Stimulated activated CD8-positive, alpha-beta memory T cell treated with anti-CD3 and anti-CD28 coated beads, Interleukin-7, amount 100 ng/mL, for 24 hours (primary cell): ENCODE measurements at places on chromosomes 13 and 19.

DNA sequence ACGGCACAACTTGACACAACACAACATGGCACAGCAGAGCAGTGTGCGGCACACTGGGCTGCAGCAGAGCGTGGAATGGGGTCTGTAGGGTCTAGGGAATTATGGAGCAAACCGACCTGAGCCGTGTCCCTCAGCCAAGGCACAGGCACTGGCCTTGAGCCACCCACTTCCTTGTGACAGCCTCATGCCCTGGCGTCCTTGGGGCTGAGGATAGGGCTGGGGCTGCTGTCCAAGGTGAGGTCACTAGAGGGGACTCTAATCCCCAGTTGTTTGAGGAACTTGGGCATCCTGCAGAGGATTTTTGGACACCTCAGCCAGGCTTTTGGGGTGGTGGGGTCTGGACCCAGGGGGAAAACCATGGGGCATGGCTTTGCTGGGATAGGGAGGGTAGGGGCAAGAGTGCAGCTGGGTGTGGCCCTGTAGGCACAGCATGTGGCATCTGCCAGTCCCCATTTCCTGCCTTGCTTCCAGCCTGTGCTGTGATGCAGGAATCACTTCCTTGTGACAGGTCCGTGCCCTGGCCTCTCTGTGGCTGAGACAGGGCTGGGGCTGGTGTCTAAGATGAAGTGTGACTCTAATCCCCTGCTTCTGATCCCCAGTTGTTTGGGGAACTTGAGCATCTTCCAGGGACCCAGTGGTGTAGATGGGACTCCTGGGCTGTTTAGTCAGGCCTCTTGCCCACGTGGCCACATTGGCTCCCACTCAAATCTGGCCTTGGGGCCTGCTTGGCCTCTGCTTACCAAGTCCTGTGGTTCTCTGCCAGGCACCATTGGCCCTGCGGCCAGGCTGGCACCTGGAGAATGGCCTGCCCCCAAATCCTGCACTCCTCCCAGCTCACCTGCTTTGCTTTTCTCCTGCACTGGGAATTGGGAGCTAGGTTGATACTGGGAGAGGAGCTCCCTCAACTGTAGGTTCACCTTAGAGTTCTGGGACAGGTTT is 78.5 kb downstream of the SCGB2B2 start:
- DNase-seq: no peak

DNA sequence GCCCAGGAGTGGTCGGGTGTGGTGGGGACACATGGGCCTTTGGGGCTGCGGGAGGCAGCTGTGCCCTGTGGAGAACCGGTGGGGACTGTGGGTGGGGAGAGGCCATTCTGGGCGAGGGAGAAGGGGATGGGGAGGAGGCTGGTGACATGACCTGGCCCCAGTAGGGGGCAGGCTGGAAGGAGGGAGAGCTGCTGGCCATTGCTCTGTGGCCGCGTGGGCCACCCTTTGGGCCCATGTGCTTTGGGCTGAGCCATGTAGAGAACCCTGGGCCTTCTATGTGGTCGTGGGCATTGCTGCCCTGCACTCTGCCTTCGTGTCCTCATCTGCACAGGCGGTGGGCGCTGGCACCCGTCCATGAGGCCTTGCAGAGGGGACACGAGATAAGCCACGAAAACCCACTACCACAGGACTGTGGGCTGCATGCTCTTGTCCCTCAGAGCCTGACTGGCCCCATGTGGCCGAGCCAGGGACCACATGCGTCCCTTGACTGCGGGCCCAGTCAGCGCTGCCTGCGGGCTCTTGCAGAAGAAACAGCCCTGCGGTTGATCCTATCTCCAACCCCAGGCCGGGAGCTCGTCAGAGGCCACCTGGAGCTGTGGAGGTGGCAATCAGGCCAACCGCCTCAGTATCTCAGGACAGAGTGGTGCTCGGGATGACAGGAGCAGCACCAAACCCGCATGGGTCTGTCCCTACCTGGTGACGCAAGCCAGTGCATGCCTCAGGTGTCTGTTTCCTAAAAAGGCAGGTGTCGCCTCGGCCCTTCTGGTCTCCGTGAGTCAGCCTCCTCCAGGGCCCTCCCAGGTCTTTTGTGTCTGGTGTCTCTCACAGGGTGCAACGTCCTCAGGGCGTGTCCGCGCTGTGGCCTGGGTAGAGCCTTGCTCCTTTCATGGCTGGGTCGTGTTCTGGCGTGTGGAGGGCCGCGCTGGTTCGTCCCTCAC is 14.3 kb downstream of the FZR1 start:
- no peak for DNase-seq

GRCh38 chr13:91318886-91319285 is 28.6 kb upstream of the MIR17HG start:
- DNase-seq: no peak

GRCh38 chr19:49844138-49845095 is 6.5 kb upstream of the PTOV1 start:
- DNase-seq: no peak

DNA sequence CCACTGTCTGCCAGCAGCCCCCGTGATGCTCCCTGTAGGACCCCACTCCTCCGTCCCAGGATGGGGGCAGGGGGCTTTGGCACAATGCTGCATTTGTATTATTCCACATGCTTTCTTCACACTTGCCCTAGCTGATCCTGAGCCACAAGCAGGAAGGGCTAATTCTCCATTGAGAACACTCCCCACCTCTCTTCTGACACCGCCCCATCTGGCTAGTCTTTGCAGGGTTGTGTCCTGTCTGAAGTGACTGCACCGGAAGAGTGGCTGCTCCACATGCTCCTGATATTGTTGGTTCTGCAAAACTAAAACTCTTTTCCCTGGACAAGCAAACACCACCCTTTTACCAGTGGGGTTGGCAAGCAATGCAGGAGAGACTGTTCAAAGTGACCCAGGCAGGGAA is 18.0 kb downstream of the ZNF574 start:
- no peak for DNase-seq

GRCh38 chr13:79392882-79393563 is 13.0 kb downstream of the RBM26 start:
- no peak for DNase-seq

GRCh38 chr19:4719499-4719866 is 4.2 kb downstream of the DPP9 start:
- DNase-seq: no peak

DNA sequence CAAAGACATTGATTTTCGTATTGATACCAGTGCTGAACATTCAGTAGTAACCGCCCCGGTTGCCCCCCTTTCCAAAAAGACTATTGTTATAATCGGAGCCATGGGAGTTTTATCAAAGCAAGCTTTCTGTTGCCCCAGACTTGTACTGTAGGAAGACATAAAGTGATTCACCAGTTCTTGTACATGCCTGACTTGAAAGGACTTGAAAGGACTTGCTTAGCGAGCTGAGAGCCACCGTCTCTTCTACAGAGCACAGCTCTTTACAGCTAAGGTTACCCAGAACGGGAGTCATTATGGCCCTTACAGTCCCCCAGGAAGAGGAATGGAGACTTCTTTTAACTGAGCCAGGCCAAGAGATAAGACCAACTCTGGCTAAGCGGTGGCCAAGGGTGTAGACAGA is 5.1 kb downstream of the ZNF816 start:
- no peak for DNase-seq

DNA sequence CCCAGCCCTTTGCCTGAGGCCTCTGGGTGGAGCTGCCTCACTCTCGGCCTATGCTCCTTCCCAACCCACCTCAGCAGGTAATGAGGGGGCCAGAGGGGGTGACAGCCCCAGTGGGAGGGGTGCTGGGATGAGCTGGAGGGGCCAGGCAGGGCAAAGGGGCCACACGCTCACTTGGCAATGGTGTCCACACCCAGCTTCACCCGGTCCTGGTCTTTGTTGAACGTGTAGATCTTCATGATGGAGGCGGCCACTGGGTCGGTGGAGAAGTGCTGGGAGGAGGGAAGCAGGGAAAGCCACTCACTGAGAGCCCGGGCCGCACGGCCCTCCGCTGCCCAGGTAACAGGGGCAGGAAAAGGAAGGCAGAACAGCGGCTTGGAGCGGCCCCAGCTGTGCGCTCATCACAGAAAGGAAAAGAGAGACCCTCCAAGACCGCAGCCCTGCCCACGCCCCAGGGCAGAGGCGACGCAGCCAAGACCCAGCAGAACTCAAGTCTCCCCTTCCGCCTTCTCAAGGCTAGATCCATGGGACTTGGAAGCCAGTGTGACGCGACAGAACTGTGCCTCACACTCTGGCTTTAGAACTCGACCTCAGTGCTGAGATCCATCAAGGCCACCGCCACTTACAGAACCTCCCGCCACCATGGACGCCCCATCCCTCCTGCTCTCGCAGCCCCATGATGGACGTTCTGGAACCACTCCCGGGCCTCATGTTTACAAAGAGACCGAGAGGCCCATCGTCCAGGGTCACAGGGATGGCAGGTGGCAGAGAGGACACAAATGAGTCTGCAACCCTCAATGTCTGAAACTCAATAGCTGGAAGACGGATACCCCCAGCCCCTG is 9.2 kb downstream of the UBXN6 start:
- no peak for DNase-seq

DNA sequence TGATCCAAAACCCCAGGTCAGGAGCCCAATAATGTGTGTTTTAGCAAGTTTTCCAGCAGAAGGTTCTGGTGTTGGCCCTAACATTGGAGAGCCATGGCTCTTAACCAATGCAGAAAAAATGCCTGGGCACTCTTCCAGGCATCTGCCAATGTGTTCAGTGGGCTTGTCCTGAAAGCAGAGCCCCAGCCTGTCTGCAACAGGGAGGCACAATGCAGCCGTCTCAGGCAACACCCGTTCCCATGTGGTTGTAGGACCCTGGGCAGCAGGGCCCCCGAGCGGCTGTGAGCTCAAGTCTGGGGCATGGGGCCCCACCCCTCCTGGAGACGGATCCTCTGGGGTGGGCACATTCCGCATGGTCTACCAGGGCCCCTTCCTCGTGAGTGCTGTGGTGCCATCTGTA is 58.1 kb upstream of the SIAH3 start:
- no peak for DNase-seq

DNA sequence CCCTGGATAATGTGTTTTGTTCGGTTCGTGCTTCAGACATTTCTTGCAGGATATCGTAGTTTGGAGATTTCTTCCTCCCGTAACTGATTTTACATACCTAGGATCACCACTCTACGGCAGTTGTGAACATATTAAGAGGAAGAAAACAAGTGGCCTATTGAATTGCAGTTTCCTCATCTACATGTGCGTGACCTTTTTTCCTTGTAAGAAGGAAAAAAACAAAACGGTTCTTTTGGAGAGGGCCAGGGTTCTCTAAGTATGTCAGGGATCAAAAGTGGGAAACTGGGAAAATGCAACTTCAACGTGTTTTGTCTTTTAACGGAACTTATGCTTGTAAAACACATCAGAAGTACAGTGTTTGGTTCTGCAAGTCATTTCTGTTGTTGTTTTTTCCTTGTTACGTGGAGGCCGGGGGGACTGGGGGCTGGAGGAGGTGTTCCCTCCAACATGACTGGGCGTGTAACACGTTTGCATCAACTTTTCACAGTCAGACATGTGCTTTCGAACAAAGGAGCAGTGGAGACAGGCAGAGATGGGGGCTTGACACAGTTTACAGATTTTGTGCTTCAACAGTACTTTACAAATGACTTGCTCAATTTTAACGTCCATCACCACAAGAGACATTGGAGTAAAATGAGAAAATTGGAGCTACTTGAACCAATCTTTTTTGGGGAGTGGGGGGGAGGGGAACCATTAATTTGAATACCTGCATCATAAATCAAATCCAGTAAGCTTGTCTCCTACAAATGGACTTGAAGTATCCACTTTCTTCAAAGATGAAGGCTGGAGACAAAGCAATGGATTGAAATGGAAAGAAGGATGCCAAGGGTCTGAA is 3.8 kb downstream of the ZC3H4 start:
- peak; percentile 17 for DNase-seq

- no peak for DNase-seq
These were observed 8.2 kb downstream of the IL4I1 start for GRCh38 chr19:49888510-49888824.

GRCh38 chr13:69243366-69243765 is 864.3 kb upstream of the ATXN8OS start:
- no peak for DNase-seq

GRCh38 chr13:100870898-100871297 is 196.3 kb upstream of the TMTC4 start:
- DNase-seq: no peak

GRCh38 chr13:32804673-32805230 is 211.5 kb upstream of the KL start:
- DNase-seq: no peak

DNA sequence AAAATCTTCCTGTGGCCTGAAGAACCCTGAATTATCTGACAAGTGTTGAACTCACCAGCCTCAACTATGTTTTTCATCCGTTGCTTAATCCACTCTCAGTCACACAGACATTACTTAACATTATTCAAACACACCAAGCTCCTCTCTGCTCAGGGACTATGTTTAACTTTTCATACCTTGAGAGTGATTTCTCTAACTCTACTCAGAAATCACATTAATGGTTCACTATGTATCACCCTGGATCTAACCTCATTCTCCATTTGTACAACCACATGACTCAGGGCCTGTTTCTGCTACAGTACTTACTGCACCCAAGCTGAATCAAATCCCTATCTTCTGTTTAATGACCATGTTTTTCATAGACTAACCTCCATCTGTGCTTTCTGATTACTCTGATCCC is 553.7 kb upstream of the PRR20A start:
- DNase-seq: no peak

- DNase-seq: no peak
These were observed 1438.1 kb downstream of the UQCRFS1 start for GRCh38 chr19:27774827-27775226.

DNA sequence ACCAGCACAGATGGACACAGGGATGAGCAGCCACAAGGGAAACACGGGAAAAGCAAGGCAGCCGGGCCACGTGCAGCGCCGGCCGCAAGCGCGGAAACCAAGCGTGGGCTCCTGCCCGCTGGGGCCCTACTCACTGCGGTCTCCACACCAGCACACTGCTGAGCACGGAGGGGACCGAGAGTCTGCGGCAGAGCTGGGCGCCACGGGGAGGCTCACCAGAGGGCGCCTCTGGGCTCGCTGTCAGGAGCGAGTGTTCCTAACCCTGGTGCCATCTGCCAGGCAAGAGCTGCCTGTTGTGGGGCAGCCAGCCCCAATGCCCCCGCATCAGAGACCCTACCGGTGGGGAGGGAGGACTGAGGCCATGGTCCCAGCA is 26.5 kb downstream of the MPND start:
- peak; percentile 48 for DNase-seq

- no peak for DNase-seq
These were observed 23.3 kb downstream of the PRR12 start for GRCh38 chr19:49614096-49614833.

DNA sequence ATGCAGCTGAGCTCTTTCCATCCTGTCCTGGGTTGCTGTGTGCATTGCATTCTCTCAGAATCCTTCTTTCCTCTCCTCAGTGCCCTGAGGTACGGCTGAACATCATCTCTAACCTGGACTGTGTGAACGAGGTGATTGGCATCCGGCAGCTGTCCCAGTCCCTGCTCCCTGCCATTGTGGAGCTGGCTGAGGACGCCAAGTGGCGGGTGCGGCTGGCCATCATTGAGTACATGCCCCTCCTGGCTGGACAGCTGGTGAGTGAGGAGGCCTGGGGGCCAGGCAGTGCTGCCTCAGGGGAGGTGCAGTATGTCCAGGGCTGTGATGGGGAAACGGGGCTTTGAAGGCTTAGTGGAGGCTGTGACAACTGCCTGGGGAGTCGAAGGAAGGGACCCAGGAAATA is 29.8 kb downstream of the PPP2R1A start:
- no peak for DNase-seq

DNA sequence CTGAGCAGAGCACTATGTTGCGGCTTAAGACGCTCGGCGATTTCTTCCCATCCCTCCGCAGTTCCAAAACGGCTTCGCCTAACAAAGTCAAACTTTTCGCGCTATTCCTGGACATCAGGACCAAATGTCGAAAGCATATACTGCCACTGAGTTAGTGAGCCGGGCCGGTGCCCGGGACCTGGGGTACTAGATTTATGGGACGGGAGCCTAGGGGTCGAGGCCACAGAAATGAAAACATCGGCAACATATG is 699 bp downstream of the RCBTB2 start:
- no peak for DNase-seq
